ENCODE measurements at places on chromosomes 1 and 21.

DNA sequence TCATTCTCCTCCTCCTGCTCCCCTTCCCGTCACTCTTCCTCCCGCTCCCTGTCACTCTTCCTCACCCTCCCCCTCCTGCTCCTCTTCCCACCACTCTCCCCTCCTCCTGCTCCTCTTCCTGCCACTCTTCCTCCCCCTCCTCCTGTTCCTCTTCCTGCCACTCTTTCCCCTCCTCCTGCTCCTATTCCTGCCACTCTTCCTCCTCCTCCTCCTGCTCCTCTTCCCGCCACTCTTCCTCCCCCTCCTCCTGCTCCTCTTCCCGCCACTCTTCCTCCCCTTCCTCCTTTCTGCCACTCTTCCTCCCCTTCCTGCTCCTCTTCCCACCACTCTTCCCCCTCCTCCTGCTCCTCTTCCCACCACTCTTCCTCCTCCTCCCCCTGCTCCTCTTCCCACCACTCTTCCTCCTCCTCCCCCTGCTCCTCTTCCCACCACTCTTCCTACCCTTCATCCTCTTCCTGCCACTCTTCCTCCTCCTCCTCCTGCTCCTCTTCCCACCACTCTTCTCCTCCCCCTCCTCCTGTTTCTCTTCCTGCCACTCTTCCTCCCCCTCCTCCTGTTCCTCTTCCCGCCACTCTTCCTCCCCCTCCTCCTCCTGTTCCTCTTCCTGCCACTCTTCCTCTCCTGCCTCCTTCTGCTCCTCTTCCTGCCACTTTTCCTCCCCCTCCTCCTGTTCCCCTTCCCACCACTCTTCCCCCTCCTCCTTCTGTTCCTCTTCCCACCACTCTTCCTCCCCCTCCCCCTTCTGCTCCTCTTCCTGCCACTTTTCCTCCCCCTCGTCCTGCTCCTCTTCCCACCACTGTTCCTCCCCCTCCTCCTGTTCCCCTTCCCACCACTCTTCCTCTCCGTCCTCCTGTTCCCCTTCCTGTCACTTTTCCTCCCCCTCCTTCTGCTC lies 28.7 kb upstream of the ARTN start:
- DNase-seq = no peak

- no peak for DNase-seq
Measured at GRCh38 chr1:89605692-89606091, 27.2 kb upstream of the LRRC8C start.

DNA sequence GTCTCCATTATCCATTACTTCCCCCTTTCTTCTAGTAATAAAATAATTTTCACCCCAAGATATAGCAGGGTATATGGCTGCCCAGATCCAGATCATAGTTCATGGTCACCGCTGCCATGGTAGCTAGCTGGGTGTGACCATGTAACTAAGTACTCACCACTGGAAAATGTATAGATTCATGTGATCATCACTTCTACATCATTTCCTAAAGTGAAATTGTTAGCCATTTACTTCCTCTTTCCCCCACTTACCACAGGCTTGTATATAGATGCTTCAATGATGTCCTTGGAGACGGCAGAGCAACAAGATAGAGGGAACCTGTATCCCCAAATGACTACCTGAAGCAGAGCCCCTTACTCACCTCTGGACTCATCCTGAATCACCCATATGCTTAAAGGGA lies 22.7 kb upstream of the EYA3 start:
- DNase-seq = no peak

- DNase-seq = no peak
Measured at GRCh38 chr1:21537932-21538630, 28.9 kb downstream of the ALPL start.

DNA sequence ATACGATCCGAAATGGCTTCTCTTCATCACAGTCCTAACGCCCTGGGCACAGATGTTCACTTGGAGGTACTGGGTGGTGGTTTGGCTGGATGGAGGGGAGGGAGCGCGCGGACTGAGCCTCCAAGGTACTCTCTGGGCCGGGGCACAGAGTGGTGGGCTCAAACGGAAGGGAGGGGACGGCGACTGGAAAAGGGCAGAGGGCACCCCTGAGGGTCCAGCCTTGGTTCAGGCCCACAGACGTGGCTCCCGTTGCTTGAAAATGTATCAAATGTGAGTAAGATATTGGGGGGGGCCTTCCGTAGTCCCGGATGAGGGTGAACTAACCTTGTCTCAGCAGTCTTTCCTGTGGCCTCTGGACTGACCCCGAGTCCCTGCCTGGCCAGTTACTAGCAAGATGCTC lies 463 bp downstream of the IL12RB2 start:
- DNase-seq = no peak

- DNase-seq = no peak
Measured at GRCh38 chr1:44294588-44295007, 60.5 kb downstream of the ERI3 start.

- no peak for DNase-seq
Measured at GRCh38 chr1:217617126-217617525, 13.8 kb downstream of the GPATCH2 start.

- DNase-seq = no peak
Measured at GRCh38 chr21:22758478-22758877, 1760.3 kb downstream of the NCAM2 start.

GRCh38 chr1:243601720-243602119 lies 248.3 kb downstream of the AKT3 start:
- DNase-seq = no peak

DNA sequence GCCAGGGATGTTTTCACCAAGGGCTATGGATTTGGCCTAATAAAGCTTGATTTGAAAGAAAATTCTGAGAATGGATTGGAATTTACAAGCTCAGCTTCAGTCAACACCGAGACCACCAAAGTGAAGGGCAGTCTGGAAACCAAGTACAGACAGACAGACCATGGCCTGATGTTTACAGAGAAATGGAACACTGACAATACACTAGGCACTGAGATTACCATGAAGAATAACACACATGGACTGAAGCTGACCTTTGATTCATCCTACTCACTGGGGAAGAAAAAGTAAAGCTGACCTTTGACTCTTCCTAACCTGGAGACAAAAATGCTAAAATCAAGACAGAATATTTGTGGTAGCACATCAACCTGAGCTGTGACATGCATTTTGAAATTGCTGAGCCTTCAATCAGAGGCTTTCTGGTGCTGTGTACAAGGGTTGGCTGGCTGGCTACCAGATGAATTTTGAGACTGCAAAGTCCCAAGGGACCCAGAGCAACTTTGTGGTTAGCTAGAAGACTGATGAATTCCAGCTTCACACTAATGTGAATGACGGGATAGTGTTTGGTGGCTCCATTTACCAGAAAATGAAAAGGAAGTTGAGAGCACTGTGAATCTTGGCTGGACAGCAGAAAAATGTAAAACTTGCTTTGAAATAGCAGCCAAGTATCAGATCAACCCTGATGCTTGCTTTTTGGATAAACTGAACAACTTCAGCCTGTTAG lies 190.4 kb upstream of the KCTD3 start:
- DNase-seq = no peak

DNA sequence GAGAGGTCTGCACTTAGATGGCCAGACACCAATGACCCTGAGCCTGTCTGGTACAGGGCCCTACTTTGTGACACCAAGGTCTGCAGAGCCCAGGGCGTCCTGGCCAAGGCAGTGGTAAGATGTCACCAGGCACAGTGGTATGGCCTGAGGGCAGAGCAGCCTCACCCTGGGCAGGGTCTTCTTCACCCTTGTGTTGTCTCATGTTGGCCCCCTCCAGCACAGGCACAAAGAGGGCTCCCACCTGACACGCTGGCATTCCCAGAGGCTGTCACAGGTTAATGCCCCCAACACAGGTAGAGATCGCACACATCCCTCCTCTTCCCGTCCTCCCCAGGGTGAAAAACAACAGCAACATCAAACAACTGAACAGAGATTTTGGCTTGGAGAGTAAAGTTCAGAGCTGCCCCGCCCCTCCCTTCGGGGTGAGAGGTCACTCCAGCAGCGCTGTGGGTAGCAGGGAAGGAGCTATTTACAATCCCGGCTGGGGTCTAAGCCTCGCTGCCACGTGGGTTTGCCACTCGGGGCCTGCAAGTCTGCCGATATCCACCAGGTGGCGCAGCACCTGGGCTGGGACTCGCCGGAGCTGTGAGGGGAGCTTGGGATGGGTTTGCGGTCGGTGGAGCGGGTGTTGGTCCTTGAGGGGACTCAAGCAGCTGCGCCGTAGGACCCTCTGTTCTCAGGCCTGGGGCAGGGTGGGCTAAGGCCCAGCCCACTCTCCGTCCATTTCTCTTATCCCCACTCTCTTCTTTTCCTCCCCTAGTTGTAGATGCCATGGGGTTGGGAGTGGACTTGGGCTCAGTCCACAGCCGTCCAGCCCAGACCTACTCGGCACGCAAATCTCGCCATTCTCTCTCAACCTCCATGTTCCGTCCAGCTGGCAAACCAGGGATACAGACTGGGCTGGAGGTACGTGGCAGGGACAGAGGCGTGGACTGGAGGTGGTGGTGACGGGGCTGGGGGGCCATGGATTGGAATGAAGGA lies 12.7 kb downstream of the EFNA3 start:
- DNase-seq = peak; percentile 53
